Hematopoietic multipotent progenitor cell treated with erythropoietin and hydrocortisone succinate and interleukin-3 and kit ligand, for 4 days (in vitro differentiated cells): ENCODE measurements at places on chromosomes 1 and 21.

- peak; percentile 30 for DNase-seq
Observed at GRCh38 chr1:59204001-59204400, 92.9 kb upstream of the FGGY start.

DNA sequence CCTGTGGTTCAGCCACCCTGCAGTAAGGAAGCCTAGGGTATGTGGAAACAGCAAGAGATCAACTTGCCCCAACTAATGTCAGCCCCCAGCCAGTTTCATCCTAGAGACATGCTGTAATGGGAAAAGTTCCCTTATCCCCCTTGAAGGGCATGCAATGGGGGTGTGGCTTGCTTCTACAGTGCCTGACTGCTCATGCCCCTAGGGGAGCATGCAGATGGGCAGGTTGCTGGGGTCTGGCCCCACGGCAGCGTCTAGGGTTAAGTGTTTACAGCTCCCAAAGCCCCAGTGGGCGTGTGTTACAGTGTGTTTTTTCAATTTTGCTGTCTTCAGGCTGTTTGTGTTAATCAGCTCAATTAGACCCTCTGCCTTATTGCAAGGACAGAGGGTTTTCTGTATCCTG is 1105.9 kb downstream of the AMY1C start:
- no peak for DNase-seq

DNA sequence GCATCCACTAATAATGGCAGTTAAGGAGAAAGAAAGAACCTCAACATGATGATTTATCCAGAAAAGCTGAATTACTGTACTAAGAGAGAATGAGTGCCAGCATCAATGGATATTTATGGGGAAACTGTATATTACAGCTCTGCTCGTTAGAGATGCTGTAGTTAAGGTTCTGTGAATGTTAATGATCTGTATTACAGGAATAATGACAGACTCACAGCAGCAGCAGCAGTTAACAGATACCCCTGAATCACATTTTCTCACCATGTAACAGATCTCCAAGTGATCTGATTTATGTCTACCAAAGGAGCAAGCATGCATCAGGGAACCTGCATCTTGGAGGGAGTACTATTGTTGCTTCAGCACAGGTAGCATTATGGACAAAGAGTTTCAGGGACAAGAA is 80.6 kb upstream of the C8B start:
- no peak for DNase-seq

DNA sequence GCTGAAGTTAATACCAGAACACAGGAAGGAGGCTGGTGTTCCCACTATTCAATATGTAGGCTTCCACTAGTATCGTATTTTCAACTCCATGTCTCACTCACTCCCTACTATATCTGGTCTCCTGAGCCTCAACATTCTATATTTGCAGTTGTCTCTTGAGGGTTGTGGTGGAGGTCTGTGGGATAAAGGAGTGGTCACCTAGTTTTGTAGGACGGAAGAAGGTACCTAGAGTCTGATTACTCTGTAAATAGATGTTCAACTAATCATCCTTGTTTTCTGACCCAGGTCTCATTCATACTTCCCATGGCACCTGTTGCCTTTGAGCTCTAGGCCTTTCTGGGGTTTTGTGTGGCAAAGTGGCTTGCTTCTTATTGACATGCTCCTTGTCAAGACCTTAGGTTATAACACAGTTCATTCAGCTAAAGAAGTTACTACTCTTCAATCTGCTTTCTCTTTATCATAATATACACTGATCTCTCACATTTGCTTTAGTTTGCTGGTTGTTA is 18.1 kb downstream of the IFT25 start:
- no peak for DNase-seq

- no peak for DNase-seq
Observed at GRCh38 chr1:160499631-160500030, 23.4 kb downstream of the SLAMF6 start.

DNA sequence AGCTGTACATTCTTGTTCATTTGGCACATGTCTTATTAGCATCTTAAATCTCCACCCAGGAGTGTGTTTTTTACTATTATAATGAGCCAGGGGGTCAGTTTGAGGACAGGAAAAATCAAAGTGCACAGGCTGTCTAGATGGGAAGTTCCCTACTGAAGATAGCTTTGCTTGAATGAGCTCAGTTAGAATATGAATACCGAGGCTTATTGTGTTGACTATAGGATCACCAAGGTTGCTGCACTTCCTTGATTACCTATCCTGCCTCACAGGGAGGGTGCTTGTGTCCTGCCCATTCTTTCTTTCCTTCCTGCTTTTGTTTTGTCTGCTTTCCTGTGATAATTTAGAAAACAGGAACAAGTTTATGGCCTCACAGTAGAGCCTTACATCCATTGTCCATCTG is 16.3 kb downstream of the PHGDH start:
- DNase-seq, result no peak

DNA sequence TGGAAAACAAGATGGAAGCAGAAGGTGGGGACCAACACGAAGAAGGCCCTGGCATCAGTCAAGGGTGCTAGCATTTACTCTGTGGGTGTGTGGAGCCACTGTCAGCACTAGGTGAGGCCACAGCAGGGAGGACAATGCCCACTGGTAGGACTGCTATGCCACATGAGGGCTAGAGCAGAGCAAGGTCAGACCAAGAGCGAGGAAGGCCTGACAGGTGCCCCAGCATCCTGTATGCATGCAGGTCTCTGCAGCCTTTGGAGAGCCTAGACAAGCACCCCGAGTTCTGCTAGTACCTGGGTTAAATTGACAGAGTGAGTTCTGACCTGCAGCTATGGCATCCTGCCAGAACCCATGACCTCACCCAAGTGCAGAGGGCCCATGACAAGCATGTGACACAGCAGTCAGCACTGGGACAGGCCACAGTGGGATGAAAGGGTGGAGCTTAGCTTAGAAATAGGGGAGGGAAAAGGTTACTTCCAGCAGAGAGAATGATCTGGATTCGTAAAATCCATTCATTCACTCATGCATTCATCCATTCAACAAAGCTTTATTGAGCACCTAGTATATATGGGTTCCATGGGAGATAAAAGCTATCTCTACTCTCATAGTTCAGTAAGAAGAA is 9.0 kb upstream of the CSF1 start:
- DNase-seq, result peak; percentile 63

DNA sequence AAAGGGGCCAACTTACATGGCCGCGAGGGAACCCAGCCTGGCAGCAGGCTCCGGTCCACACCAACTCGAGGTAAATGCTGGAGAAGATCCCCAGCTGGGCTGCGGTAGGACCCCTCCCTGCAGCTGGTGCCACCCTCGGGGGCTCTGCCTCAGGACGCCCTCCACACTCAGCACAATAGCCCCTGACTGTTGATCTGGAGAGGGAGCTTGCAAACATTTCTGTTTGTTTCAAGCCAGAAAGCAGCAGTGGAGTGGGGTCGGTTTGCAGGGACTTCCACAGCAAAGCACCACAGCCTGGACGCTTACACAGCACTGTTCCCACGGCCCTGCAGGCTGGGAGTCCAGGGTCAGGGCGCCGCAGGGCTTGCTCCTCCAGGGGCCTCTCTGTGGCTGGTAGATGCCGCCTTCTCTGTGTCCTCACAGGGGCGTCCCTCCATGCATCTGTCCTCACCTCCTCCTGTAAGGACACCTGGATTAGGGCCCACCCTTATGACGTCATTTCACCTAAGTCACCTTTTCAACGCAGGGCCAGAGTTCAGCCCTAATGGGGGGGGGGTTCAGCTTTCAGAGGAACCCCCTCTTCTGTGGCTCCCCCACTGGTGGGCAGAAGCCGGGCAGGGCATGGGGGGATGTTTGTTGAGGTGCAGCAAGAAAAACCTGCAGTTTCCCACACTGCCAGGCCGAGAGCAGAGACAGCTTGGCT is 24.1 kb upstream of the TTC34 start:
- DNase-seq, result no peak

GRCh38 chr1:117753232-117753631 is 147.4 kb downstream of the TENT5C start:
- DNase-seq, result no peak

- DNase-seq, result peak; percentile 90
Observed at GRCh38 chr1:244833734-244834542, 1.5 kb upstream of the COX20 start.

DNA sequence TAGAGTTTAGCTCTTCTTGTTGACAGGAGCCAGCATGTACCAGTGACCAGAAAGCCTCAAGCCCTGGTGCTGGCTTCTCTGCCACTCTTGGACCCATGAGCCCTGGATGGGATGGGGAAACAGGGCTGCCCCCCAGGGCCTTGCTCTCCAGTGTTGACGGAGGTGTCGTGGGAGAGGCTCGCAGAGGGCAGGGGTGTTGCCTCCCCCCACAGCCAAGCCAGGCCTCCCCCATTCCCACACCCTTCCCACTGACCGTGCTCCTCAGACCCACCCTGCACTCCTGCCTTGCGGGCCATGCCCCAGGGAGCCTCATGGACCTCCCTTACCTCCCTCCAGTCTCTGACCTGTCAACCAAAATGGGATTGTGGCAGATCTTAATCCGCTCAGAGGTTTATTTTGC is 123.8 kb upstream of the COL6A1 start:
- DNase-seq, result no peak

DNA sequence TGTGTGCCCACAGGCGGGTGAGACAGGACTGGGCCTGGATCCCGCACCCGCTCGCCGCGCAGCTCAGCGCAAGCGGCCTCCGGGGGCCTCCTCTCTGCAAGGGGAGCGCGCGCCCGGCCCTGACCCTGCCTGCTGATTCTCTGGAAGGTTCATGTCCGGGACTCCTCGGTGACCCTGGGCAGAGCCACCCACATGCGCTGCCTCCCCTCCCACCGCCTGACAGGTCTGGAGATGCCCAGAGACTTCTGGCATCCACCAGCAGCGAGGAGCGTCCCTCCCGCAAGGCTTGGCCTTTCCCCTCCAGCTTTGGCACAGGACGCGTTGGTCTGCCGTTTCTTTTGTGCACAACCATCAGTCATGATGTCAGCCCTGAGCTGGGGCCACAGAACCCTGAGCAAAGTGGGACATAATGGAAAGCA is 42.0 kb upstream of the COL6A2 start:
- DNase-seq, result no peak

- DNase-seq, result no peak
Observed at GRCh38 chr1:197083474-197083873, 16.4 kb upstream of the F13B start.

DNA sequence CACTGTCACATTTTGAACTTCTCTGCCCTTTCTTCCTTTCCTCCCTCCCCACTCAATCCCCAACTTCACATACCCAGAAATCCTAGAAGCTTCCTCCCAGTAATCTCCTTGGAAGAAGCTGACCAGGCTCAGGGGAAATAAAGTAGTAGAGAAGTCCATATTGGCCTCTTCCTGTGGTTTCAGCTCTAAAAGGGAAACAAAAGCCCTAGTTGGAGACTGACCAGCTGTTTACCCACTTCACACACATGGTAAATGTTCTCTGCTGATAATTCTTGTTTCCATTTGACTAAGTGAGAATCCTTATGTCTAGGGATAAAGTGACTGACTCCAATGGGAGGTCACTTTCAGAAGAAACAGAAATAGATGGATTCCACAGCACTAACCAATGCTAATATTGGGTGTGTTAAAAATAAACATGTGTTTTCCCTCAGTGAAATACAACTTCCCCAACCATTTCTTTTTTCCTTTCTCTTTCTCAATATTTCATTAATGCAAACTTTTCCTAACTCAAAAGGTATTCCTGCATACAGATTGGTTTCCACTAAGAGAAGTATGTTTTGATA is 178.9 kb upstream of the DPT start:
- peak; percentile 6 for DNase-seq

DNA sequence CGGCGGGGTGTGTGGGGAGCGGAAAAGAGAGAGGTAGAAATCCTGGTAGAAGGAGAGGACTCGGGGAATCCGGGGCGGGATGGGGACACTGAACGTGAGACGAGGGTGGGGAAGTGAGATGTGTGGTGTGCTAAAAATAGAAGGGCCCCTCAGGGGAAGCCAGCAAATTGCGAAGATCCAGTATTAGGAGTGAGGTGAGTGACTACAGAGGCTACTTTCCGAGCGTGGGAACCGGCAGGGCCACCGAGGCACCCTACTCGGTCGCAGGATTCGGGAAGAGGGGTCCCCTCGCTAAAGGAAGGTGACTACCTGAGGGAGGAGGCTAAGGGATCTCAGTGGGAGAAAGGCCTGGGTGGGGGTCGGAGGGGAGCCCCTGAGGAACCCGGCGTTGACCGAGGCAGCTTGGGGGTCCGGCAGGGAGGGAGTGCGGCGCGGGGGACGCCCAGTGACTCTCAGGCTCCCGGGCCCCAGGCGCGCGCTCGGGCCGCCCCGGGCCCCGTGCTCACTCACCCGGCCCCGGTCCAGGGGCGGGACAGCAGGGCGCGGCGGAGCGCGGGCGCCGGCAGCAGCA is 318 bp downstream of the ALDH4A1 start:
- no peak for DNase-seq

DNA sequence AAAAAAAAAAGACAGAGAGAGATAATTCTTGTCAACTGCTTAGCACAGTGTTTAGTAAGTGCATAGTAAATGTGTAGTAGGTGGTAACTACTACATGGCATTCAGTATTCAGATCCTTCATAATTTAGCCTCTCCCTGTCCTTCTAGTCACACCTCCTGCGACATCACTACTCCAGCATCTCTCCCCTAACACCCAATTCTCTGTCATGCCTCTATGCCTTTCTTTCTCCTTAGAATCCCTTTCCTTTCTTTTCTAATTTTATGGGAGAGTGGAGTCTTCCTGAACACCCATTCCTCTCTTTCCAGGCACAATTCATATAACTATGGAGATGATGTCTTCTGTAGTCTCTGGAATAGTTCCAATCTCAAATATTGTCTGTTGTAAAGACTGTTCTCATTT is 3.9 kb upstream of the VPS72 start:
- no peak for DNase-seq

DNA sequence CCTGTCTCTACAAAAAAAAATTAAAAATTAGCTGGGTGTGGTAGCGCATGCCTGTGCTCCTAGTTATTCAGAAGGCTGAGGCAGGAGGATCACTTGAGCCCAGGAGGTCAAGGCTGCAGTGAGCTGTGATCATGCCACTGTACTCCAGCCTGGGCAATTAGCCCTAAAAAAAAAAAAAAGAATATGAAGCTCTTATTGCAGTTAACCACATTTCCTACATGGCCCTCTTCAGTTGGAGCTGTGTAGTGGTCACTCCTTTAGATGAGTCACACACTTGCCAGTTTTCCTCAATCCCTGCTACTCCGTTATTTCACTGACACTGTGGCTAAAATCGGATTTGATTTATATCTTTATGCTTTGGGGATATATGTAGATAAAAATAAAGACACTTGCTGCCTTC is 11.8 kb downstream of the NFYC start:
- DNase-seq, result peak; percentile 45

- no peak for DNase-seq
Observed at GRCh38 chr1:157284451-157284850, 146.3 kb upstream of the ETV3 start.

GRCh38 chr1:224879162-224879803 is 50.2 kb upstream of the DNAH14 start:
- no peak for DNase-seq
